Activated CD4-positive, alpha-beta T cell treated with anti-CD3 and anti-CD28 coated beads, Interleukin-2, amount 50 U/mL, for 48 hours (primary cell): ENCODE measurements at places on chromosomes 12 and 14.

DNA sequence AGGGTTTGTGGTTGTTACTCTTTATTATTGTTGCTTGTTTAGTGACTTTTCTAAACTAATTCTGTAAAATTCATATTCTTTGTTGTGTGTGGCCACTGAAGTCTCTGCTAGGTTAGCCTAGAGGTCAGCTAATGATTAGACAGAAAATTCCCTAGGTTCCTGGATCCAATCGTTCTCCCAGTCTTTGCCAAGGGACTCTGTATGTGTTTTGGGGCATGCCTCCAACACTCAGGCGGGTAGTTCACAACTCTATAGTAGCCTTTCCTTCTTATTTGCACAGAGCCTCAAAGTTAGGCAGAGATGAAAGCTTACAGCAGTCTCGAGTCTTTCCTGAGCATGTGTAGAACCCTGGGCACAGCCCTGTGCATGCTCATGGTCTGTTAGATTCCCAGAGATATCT lies 32.7 kb upstream of the RIN3 start:
- no peak for DNase-seq

- DNase-seq, result no peak
Observed at GRCh38 chr14:56759633-56760032, 50.6 kb downstream of the OTX2 start.

GRCh38 chr12:8594072-8594471 lies 18.6 kb downstream of the AICDA start:
- DNase-seq, result no peak

DNA sequence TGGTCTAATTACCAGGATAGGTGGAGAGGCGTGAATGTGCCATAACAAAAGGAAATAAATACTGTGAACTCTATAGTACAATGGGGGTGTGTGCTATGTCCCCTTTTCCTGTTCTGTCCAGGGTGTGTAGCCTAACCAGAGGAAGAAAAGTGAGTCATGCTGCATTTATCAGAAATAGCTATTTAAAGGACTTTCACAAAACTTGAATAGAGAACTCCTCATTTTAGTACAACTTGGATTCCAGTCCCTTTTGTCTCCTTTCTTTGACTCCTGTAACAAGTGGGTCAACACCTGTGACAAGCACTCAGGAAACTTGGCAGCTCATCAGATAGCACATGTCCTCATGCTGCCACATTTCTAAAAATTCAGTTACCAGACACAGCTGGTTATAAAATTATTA lies 123.4 kb downstream of the CCDC91 start:
- DNase-seq, result no peak

DNA sequence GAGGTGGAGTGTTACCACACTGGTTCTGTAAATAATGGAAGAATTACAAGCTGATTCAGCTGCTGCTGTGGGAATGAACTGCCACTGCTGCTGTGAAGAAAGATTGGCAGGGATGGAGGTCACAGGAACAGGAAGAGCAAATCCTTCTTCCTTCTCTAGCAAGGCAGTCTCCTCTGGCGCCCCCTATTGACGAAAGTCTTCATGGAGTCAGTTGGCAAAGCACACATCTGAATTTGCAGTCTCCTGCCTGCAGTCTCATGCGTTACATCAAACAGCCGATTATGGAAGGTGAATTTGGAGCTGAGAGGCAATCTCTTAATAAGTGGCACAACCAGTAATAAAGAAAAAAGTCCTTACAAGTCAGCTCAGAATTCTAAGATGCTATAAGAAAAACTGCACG lies 106.0 kb upstream of the TMTC1 start:
- peak; percentile 3 for DNase-seq

GRCh38 chr12:5571115-5571514 lies 139.2 kb downstream of the NTF3 start:
- no peak for DNase-seq

DNA sequence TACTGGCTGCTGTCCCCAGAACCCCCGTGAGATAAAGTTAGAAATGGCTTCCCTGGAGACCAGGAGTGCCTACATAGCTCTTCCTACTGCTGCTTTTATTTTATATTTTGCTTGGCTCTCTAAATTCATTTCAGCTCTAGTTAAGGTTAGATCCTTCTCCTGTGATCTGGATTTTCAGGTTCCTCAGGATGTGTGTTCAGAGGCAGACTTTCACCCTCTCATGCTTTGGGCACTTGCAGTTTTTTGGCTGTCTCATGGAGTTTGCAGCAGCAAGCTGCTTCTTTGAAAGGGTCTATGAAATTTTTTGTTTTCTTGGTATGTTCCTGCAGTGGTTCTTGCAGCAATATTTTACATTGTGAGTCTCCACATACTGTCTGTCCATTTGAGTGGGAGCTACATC lies 93.3 kb downstream of the ATP23 start:
- DNase-seq, result no peak

DNA sequence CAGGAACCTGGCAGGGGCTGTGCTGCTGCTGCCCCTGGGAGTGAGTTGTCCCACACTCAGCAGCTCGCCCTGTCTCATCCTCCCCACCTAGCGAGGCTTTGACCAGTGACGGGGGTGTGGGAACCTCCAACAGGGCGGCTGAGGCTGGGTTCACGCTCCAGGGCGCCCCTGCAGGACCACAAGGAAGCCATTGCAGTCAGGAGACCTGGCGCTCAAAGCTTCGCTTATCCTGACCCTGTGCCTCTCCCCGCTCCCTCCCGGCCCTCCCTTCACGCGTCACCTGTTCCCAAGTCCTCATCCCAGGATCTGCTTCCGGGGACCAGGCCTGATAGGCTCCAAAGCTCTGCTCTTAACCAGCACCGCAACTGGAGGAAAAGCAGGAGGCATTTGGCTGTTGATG lies 272.0 kb upstream of the SFSWAP start:
- DNase-seq, result no peak

DNA sequence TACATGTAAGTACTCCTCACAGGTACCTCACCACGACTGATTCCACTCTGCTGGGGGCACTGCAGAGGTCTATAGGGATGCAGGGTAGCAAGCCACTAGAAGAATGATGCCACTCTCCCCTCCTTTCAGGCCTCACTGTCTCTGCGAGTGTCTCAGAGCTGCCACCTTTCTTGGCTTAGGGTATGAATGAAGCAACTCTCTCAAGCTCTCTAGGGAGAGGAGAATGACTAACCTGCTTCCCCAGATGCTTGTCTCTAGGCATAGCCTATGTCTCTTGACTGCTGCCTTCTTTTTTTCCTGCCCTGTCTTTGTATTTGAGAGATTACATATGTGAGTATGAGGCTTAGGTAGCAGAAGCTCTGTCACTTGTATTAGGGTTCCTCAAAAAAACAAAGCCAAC lies 566.5 kb upstream of the ATP2B1 start:
- DNase-seq, result no peak

- no peak for DNase-seq
Observed at GRCh38 chr12:85441741-85442140, 161.7 kb downstream of the ALX1 start.

DNA sequence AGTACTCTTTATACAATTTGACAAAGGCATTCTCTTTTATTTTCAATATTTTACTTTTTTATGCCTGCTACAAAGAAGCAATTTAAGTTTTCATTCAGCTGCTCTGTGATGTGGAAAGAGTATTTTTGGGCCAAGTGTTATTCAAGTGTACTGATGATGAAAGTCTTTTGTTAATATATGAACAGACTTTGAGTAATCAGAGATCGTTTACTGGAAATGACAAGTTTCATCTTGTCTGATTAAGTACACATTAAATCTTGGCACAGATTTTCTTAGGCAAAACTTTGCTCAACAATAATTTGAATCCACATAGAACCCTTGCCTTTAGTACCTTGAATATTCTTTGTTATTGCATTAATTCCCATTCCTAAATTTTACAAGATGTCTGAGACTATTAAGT lies 13.3 kb upstream of the PZP start:
- no peak for DNase-seq

DNA sequence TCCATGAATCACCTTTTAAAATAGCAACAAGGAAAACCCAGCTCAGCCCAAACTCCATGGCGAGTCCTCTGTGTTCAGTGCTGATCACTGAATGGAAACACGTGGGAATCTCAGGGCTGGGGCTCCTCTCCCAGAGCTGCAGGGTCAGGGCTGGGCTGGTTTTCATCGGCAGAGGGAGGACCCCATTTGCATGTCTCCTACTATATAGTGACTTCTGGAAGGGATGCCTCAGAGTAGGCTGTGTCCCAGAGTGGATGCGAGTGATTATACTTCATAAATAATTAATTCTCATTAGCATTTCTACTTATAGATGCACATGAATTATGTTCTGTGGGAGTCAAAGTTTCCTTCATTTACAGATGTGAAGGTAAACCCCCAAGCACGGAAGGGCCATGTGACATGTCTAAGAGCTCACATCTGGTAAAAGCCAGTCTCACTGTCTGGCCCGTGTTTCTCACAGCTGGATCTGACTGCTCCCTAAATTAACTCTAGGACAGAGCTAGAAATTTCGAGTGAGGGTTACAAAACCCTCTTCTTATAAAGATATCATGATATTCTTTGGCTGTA lies 685.0 kb downstream of the TMEM121 start:
- no peak for DNase-seq
